ENCODE measurements at places on chromosomes 4 and X.
A peak's percentile ranks its signal among the peaks of the same experiment; 100 is the strongest.

- no peak for DNase-seq
Observed at GRCh38 chr4:20615486-20616260, 84.6 kb upstream of the PACRGL start.

DNA sequence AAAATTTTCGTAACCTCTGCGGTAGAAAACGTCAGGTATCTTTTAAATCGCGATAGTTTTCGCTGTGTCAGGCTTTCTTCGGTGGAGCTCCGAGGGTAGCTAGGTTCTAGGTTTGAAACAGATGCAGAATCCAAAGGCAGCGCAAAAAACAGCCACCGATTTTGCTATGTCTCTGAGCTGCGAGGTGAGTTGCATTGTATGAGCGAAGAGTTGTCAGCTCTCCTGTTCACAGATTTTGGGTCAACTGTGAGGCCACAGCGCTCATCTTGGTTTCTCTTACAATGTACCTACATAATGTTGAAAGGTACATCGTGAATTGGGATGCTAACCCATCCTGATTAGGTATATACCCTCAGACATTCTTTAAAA, 486 bp downstream of the CLCN3 start:
- no peak for DNase-seq

DNA sequence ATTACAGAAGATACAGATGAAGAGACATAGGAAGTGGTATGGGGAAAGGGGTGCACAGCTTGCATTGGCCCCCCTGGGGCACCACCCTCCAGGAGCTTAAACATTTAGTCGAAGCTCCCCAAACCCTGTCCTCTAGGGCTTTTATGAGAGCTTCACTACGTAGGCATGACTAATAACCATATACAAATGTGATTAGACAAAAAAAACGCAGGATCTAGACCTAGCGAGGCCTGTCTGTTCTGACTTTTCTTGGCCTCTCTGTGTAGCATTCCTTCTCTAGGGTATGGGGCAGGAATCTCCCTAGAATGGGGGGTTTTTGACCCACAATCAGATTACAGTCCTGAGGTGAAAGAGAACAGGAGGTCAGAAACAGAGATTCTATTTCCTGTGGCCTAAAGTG, 293.7 kb upstream of the GALNTL6 start:
- DNase-seq, result no peak

- no peak for DNase-seq
Observed at GRCh38 chr4:37388681-37389365, 144.3 kb downstream of the NWD2 start.

DNA sequence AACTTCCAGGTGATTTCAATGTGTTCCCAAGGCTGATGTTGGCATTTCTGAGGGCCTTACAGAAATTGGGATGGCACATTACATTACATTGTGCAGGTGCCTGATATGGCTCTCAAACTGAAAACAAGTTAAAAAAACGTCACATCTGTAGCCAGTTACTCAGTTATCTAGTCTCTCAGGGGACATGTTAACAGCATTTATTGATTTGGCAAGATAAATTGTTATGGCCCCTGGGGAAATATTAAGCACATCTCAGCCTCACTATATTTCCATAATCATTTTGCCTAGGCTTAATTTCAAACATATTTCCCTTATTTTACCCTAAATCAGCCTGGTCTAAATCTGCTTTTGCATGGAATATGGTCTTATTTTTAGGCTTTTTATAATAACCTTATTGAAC, 290.0 kb downstream of the IL15 start:
- no peak for DNase-seq

- DNase-seq, result no peak
Observed at GRCh38 chr4:69878250-69878649, 18.3 kb upstream of the SULT1E1 start.

DNA sequence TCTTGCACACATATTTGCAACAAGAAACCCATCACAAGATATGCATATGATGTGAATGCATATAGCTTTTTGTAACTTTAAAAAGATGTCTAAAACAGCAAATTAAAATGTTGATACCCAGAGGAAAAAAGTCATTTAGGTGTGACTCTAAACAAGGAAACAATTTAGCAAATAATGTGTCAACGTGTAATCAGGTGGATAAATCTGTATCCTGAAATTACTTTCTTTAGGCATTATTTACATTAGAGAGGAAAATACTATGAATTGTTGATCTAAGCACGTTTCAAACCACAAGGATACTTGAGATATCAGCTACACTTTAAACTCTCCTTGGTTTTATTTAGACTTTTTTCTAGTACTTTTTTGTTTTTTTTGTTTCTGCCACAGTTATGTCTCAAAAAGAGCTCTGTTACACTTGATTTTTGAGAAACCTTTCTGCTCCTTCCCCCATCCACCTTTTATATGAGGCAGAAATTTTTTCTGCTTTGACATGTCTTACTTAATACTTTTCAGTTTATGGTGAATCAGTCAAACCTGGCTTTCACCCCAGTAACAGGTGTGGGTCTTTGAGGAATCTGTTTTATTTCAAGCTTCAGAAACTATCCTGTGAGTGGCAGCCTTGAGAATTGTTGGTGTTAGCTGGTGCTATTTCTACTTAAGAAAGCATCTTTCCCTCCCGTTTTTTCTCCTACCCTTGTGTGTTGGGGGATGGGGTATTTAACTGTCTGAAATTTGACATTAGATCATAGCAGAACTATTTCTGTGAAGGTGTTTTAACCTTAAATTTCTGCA, 1.9 kb downstream of the NPNT start:
- no peak for DNase-seq

DNA sequence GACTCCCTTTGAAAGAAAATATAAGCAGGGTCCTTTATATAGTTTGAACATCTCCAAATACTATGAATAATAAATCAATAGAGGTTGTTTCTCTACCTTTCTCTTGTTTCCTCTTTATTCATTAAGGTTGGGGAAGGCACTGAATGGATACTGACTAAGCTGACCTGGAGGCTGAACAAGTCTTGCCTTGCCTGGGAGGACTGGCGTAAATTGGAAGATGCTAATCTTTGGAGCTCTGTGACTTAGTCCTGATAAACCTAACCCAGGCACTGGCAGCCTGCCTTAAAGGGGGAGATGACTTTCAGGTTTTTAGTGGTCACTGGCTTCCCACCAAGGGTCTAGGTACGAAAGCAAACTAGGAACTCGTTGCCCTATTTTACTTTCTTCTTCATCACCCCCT, 10.5 kb downstream of the CCDC160 start:
- DNase-seq, result no peak

DNA sequence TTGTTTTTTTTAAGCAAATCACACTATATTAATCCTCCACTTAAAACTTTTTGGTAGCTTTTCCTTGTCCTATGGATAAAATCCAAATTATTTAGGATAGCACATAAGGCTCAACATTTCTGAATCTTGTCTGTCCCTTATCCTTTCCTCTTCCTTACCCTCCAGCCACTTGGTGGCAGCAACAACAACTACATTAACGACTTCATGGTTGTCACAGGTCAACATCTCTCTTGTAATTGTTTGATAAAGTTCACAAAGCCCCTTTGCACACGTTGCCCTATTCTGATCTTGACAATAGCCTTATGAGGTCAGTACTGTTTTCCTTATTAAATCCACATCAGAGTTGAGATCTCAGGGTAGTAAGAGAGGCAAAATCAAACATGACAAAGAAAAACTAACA, 269.0 kb upstream of the PABPC4L start:
- DNase-seq, result no peak

DNA sequence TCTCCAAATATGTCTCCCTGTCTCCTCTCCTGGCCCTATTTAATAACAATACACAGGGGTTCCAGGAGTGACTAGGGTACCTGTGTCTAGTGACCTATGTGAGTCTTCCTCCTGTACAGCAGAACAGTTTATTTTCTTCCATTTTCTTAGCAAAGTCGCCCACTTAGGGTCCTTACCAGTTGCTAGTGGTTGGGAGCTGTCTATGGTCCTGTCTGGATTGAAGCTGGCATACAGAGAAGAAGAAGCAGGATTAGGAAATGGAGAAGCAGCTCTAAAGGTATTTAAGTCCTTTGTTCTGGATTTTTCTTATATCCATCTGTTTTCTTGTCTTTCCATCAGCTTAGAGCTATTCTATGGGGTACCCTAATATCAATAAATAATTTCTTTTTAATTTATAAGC, 587.1 kb upstream of the CPEB2 start:
- DNase-seq, result no peak

- no peak for DNase-seq
Observed at GRCh38 chrX:40006106-40007017, 91.4 kb downstream of the BCOR start.

GRCh38 chr4:130233377-130234047, 1137.6 kb downstream of the C4orf33 start:
- DNase-seq, result no peak

- DNase-seq, result no peak
Observed at GRCh38 chrX:107715331-107716117, 60.1 kb downstream of the TSC22D3 start.

DNA sequence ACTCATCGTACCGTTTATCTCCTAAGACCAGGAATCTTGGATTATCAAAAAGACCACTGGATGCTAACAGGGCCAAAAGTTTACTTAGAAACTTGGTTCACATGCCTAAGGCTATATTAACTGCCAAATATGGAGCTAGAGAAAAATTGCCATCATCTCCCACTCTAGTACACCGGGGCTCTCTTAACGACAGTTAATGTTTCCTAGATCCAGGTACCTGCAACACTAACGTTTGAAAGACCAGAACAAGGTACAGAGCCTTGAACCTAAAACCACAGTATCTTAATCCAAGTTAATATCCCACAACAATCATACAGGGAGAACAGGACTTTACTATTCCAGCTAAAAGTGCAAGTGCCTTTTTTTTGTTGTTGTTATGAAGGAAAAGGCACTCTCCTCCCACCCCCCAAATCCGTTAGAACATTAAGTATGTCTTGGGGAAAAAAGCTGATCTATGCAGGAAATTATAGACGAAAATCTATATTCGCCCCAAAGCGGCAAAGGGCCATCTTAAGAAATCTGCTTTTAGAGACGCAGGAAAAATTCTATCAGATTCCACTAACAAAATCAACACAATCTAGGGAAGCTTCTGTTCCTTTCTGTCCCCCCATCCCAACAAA, 1.3 kb downstream of the G3BP2 start:
- DNase-seq, result no peak

GRCh38 chrX:48475296-48475695, 703 bp upstream of the FTSJ1 start:
- DNase-seq, result no peak

- no peak for DNase-seq
Observed at GRCh38 chr4:43271946-43272345, 379.4 kb downstream of the GRXCR1 start.

DNA sequence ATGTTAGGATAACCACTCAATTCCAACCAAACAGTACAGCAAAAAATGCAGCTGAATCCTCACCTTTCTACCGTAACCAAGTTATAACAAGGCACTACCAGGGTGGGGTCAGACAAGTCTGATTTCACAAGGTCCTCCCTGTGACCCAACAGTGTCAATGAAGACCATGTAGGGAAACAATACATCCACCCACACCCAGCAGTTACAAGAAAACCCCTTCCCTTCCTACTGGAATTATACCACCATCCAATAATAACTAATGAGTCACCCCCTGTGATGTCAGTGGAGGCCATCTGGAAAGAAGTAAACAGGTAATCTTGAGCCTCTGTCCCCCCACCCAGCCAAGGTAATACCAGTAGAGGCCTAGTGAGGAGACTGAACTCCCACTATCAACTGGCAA, 117.6 kb downstream of the FGF16 start:
- no peak for DNase-seq

GRCh38 chrX:56462389-56462788, 101.0 kb upstream of the UBQLN2 start:
- no peak for DNase-seq

DNA sequence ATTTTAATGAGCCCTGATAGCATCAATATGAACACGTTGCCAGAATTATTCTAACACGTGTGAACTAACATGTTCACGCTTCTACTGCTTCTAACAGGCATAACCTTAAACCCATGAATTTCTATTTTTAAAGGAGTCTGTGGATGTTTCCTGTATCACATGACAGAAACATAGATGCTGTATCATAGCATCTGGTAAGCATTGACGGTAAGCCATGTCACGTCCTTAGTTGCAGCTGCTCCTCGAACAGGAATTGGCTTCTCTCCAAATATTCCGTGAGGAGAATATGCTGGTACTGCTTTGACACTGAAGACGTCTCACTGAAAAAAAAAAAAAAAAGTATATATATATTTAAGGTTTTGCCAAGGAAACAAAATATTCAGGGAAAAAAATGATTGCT, 105.1 kb upstream of the MXRA5 start:
- no peak for DNase-seq

DNA sequence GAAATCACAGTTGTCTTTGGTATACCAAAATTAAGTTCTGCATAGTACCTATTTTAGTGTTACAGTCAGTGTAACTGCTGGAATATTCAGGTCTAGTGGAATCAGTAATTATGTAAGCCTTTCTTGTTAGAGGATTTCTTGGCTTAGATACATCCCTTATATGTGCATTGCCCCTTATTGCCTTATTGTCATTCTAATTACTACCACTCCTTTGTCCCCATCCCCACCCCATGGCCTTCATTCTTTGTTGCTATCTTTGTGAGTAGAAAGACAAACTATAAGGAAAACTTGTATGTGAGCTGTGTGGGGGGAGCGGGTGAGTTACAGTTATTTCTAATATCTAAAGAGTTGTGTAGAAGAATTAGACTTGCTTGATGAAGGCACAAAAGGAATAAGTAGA, 36.9 kb upstream of the RPA4 start:
- no peak for DNase-seq

DNA sequence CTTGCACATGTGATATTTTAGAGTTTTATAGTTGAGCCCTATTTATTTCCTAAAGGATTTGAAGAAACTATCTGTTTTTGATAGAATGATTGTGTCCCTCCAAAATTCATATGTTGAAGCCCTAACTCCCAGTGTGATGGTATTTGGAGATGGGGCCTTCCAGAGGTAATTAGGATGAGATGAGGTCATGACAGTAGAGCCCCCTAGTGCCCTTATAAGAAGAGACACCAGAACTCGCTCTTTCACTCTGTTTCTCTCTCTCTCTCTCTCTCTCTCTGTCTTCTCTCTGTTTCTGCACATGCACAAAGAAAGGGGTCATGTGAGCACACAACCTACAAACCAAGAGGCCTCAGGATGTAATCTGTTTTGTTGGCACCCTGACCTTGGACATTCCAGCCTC, 921.9 kb upstream of the DIAPH2 start:
- no peak for DNase-seq

- DNase-seq, result no peak
Observed at GRCh38 chr4:2290974-2291704, 29.2 kb upstream of the MXD4 start.

DNA sequence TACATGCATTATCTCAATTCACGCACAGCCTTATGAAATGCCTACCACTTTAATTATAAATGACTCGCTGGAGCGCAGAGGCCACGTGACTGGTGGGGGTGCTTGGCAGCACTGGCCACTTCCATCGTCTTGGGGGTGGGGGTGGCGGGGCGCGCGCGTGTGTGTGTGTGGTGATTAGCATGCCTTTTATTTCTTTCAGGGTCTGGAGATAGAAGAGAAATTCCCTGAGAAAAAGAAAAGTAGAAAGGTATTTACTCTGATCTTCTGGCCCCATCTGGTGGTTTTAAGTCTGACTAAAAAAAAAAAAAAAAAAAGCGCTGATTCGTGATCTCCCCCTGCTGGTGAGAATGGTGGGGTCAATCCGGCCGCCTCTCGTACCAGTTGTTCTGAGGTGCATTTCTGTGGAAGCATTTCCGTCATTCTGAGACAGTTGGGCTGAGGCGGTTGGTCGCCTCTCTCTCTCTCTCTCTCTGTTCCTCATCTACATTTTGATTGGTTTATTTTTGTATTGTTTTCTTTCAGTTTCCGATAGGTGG, at the start of gene CCNB3:
CCNB3 (plus strand) TSS at position 402 of the 536 bp plus-strand sequence. CDS start 80,399 bp downstream, outside the sequence.
- peak; percentile 20 for DNase-seq
